ENCODE measurements at places on chromosomes 3 and 15.

DNA sequence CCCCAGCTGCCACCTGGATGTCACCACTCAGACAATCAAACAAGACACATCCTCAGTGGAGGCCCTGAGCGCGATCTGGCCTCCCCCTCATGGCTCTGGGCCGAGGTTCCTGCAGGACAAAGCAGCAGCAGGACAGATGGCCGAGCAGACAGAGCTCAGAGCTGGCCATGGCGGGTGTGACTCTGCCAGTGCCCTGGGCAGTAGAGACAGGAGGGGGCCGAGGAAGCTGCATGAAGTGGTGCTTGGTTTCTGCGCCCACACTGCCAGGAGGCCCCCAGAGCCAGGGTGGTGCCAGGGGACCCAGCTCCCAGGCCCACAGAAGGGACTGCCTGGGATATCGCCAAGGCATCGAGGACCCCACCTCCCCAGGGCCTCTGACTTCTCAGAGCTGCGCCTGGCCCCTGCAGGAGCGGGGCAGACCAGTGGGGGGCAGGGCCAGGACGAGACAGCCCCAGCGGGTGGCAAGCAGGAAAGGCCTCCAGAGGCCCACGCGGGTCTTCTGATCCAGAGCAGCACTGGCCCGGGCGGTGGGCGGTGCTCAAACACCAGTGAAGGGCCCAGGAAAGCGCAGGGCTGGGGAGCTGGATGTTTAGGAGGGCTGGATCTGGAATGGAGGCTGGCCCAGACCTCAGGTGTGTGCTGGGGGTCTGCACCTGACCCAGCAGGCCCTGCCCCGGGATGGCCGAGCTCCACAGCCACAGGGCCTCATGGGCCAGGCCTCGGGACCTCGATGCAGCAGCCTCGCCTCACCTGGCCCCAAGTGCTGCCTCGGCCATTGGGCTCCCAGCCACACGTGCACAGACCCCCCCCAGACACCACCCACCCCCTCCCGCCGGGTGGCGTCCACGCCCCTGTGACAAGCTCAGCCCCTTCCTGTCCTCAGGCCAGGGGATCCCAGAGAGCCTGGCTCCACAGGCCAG, 76.0 kb downstream of the GOLGA8G start:
- no peak for DNase-seq

GRCh38 chr15:101179341-101180153, 72.3 kb downstream of the CHSY1 start:
- DNase-seq: no peak

- DNase-seq: no peak
Measured at GRCh38 chr3:189013224-189013888, 158.4 kb upstream of the TPRG1 start.

GRCh38 chr3:189941125-189941524, 179.6 kb downstream of the P3H2 start:
- no peak for DNase-seq

DNA sequence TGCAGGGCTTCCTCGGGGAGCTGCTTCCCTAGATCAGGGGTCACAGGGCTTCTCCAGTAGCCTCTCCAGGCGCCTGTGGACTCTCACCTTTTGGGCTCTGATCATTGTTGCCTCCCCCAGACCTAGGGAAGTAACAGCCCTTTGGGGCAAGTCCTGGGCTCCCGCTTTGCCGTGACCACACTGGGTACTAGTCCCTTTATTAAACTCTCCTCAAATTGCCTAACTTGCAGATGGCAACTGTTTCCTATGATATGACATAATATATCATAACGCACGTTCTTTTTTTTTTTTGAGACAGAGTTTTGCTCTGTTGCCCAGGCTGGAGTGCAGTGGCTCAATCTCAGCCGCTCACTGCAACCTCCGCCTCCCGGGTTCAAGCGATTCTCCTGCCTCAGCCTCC, 17.9 kb upstream of the NRROS start:
- DNase-seq: no peak

DNA sequence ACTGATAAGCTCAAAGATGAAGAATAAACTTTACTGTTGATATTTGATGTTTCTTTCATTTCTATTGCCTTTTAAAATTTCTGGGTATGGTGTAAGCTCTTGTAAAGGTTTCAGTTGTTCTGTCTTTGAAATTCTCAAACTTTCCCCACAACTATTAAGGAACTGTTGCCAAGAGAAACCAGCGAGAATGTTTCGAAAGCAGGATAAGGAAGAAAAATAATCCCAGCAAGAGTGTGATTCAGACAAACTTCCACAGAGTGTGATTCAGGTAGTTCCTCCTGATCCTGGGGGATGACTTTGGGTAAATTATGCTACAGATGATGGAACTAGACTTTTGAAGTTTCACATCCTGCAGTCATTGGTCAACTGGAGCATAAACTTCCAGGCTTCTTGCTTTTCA, 632.0 kb downstream of the NSUN3 start:
- DNase-seq: no peak

- no peak for DNase-seq
Measured at GRCh38 chr3:197124713-197125112, 95.1 kb upstream of the MELTF start.

- peak; percentile 44 for DNase-seq
Measured at GRCh38 chr3:161274691-161275298, 53.7 kb downstream of the NMD3 start.

DNA sequence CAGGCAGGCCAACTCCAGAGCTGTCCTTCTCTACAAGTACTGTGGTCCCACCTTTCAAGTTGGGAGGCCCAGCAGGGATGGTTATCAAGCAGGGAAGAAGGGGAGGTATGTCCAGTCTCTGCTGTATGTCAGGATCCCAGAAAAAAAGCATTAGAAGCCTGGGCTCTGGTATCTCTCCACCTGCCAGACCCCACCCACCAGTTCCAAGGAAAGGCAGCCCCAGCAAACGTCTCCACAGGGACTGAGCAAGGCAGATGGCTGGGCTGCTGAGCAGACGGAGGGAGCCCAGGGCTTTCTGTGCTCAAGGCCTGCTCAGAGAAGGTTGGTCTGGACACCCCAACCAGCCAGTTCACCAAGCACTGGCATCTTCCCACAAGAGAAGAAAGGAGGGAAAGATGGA, 287.8 kb downstream of the XXYLT1 start:
- no peak for DNase-seq

DNA sequence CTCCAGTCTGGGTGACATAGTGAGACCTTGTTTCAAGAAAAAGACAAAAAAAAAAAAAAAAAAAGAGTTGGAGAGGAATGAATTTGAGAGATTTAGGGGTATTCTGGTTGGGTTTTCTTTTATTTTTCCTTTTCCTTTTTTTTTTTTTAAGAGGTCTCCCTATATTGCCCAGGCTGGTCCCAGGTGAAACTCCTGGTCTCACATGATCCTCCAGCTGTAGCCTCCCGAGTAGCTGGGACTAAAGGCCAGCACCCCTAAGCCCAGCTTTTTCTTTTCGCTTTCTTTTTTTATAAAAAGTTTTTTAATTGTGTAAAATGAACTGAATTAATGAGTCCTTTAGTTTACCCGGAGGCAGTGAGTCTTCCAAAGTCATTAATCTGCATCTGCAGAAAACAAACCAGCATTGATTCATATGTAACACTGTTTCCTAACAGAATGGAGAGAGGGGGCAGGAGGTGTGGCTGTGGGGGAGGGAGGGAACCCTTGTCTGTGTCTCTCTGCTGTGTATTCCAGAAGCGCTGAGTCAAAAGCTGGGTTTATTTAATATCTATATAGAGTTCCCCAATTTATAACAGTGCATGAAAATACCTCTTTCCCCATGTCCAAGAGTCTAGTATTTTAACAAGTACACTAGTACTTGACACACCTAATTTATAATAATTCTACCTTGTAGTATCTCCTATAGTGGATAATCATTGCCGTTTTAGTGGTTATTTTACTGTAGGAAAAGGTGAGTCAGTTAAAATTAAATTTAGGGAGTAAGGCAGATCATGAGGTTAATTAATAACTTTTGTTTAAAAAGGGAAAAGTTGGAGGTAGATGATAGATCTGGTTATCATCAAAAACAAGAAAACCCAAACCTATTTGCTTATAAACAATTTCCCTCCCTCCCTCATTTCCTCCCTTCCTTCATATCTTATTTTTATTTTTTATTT, 2.6 kb upstream of the DPPA4 start:
- no peak for DNase-seq

GRCh38 chr15:55768670-55769185, 25.8 kb upstream of the PRTG start:
- no peak for DNase-seq

- DNase-seq: no peak
Measured at GRCh38 chr3:64143409-64144130, 81.7 kb downstream of the PRICKLE2 start.

- DNase-seq: no peak
Measured at GRCh38 chr3:182384221-182384620, 409.1 kb upstream of the ATP11B start.

DNA sequence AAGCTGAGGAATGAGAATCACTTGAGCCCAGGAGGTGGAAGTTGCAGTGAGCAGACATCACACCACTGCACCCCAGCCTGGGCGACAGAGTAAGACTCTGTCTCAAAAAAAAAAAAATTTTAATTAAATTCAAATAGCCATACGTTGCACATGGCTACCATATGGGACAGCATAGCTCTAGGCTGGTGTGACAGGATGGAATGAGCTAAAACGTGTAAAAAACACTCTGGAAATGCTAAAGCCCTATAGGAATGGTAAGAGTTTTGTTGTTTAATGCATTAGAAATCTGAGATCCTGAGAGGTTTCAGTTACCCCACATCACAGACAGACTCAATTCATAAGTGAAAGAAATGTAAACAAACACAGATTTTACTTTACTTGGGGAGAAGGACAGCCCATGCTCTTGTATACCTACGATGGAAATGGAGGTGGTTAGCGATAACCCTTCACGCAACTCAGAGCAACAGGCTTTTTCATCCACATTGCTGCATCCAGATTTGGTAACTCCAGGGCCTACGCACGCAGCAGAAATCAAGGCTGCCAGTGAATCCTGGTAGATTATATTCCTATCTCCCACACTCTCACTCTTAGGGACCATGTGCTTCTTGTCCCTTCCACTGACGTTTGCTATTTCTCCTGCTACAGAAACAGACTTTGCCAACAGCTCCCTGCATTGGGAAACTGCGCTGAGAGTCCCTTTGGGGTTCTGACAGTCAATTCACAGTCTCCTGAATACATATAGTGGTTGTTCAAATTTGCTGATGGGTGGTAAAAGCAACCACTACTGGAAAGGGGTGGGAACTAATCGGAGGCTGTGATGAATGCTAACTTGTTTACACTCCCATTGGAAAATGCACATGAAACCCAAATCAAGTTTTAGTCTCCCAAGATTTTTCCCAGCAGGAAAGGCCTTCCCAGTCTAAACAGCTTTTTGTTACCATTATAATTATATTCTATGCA, 3.1 kb downstream of the SH3BP5 start:
- no peak for DNase-seq

DNA sequence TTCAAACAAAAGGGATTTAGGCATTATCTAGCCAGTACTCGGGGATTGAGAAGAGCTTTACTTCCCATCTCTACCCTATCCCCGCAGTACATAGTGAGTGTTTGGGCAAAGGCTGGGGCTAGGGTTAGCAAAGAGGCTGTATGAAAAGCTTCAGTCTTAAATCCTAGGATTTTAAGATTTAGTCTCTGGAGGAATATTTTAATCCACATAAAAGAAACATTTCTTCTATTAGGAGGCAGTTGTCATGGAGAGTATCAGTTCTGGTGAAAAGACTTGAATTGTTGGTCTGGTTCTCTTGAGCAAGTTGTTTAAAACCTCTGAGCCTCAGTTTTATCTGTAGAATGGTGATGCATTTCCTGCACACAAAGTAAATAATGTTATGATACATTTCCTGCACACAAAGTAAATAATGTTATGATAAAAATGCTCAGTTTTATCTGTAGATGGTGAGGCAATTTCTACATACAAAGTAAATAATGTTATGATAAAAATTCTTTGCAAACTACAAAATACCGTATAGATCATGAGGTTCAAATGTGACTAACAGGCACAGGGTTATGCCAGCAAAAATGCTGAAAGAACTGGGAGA, 53.9 kb upstream of the ZBED2 start:
- DNase-seq: no peak

GRCh38 chr3:106635271-106635670, 742.0 kb upstream of the CCDC54 start:
- no peak for DNase-seq

GRCh38 chr3:67301556-67301955, 303.4 kb downstream of the KBTBD8 start:
- no peak for DNase-seq

DNA sequence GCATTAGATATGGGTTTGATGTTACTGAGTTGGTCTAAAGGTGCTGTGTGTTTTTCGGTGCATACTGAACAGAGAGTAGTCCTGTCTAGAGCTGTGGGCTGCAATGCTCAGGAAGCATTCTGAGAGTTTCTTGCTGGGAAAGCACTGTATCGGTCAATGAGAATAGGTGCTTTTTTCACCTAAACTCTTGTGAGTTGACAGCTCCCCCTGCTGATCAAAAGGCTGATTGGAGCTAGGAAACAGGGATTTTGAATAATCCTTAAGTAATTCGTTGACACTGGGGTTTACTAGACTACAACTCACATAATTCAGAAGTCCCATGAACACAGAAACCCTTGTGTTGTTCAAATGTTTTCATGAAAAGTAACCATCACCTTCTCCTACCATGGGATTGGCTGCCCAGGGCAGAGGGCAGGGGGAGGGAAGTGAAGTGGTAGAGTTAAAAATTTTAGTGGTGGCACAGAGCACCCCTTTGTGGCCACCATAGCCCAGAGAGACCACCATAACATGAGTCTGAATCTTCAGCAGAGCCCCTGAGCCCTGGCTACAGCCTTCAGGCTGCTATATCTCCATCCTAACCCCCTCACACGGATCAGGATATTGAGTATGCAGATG, 13.0 kb upstream of the MANF start:
- DNase-seq: no peak

- DNase-seq: no peak
Measured at GRCh38 chr3:175224051-175224450, 364.9 kb downstream of the NAALADL2 start.

DNA sequence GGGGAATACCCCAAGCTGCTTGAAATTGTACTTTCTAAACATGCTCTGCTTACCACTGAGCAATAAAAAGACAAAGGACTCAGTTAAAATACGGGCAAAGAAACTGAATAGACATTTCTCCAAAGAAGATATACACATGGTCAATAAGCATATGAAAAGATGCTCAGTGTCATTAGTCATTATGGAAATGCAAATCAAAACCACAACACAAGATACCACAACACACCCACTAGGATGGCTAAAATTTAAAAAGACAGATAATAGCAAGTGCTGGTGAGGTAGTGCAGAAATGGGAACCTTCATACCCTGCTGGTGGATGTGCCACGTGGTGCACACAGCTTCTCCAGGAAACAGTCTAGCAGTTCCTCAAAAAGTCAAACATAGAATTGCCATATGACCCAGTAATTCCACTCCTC, 21.3 kb downstream of the LRIG1 start:
- no peak for DNase-seq

DNA sequence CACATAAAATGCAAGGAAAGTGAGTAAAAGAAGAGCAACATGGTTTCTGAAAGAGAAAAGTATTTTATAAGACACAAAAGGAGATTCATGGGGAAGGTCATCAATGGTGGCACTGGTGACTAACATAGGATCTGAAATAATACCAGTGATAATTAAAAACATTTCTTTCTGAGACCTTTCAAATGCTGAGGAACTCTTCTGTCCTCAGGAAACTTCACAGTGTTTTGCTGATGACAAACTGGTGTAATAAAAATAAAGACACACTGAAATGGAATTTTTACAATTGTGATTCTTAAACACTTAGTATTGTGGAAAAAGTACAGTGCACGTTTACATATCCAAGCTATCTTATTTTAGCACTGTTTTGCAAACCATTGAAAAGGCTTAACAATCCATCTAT, 80.4 kb upstream of the ZBTB20 start:
- no peak for DNase-seq
